Inflammatory macrophage treated with lipopolysaccharide for 1 hour (primary cell): ENCODE measurements at places on chromosomes 3 and 15.
A peak's percentile ranks its signal among the peaks of the same experiment; 100 is the strongest.

- no peak for DNase-seq
Observed at GRCh38 chr15:54556231-54556630, 578.0 kb downstream of the UNC13C start.

GRCh38 chr3:140470962-140471361, 206.9 kb upstream of the TRIM42 start:
- no peak for DNase-seq

- no peak for DNase-seq
Observed at GRCh38 chr3:24340966-24341365, 153.7 kb downstream of the THRB start.

DNA sequence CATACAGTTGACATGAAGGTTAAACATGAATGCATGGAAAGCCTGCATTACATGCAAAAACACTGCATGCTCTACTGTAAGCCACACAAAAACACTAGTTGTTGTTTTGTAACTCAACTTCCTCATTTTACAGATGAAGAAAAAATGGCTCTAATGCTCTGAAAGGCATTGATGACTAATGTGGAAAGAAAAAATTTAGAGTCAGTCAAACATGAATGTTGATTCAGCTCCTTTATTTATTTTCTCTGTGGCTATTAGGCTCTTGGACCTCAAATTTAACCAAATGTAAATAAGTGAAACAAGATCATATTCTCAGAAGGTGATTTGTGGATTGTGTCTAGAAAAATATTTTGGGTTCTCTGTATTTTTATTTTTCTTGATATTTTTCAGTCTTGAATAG, 336.7 kb upstream of the ZNF717 start:
- DNase-seq: peak; percentile 0

- DNase-seq: no peak
Observed at GRCh38 chr3:78003090-78003489, 963.2 kb downstream of the ROBO2 start.

DNA sequence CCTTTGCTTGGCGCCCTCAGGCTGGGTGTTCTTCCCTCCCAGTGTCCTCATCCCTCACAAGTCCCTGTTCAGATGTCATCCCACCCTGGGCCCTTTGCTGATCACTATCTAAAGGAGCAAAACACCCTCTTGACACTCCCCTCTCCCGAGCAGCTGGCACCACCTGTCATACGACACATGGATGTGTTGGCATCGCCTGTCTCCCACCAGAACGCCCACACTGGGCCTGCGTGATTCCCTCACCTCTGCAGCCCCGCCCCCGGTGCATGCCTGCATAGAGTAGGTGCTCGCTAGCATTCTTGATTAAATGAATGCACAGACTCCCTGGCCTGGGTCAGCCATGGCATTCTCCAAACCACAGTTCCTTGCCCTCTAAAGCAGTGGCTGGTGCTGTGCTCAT, 75.8 kb downstream of the DNAJB8 start:
- DNase-seq: no peak

GRCh38 chr3:184760337-184761074, 48.6 kb upstream of the MAGEF1 start:
- no peak for DNase-seq

DNA sequence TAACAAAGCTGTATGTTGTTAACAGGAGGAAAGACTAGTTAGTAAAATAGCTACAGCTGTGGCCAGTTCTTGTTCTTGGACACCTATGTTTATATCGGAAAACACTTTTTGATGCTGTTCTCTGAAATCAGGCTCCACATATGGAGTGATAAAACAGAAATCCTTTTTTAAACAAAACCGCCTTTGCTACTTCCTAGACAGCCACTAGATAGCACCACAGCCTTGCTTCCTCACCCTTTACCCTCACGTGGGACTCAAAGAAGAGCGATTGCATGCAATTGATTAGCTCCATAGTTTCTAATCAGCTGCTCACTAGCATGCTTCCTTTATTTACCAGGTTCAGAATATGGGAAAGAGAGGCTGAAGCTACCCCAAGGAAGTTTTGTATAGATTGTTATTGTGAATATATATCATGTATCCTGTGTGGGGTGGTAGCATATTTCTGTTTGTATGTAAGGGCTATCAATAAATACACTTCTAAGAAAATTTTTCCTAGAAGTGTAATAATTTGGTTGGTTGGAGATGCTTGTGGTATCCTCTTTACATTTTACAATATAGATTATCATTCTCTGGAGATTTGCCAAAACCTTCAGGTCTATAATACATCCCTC, 4.3 kb upstream of the MTFMT start:
- peak; percentile 48 for DNase-seq

DNA sequence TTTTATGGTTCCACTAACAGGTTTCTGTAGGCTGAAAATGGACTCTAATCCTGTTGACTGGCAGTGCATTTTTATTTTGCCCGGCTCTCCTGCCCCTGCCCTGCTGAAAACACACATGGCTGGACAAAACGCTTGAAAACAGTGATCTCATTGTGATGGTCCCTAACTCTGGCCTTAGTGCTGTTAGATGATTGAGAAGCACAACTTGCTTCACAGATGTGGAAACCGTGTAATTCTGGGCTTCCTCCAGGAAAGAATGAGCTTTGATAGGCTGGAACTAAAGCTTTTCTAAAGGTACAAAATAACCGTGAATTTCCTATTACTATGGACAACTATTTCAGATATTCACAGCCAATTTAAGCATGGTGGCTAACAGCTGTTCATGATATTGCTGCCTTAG, 121.4 kb downstream of the VGLL3 start:
- no peak for DNase-seq

DNA sequence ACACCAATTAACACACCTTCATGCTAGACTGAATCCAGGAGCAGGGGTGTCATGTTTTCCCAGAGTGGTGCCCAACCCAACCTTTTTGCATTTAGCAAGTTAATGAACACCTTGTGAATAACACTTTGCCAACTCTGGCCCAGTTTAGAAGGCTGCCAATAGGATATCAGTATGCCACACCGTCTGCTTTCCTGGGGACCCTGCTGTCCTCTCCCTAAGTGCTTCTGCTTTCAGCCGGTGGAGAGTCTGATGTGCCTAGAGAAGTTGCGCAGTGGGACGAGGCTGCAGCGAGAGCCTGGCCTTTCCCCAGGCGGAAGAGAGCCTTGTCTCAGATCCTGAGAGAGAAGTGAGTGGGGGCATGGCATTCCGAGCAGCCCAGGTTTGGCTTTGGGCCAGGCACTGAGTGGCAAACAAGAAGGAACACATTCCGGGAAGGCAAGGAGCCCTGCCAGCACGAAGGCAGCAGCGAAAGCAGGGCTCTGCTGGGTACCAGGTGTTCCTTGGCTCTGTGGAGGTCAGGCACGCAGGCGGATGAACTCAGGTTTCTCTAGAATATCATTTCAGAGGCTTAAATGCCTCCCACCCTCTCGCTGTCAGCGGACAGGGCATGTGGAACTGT, 36.9 kb downstream of the SENP8 start:
- peak; percentile 25 for DNase-seq

GRCh38 chr3:147034359-147034758, 372.0 kb downstream of the ZIC4 start:
- no peak for DNase-seq

DNA sequence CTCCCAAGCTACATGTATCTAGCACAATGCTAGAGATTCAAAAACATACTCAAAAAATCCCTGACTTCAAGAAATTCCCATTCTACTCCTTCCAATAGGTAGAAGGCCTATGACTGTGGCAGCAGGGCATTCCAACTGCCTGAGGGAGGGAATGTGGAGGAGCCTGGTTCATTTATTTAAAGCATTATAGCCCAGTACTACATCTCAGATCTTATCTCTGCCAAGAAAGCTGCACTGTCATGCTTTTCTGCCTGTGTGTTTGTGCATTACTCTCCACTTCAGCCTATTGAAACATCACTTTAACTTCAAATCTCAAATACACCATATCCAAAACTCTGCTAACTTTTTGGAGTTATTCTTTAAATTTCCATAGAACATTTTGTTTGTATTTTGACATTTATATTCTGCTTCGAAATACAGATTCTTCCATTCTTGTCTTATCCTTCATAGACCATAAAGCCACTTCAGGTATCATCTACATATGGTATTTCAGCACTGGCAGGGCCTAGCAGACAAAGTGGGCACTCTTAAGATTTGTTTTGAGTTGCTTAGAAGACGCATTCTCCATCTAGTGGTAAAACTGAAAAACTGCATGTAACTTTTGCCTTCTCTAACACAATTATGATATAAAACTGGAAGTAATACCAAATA, 59.1 kb upstream of the NEDD4 start:
- DNase-seq: peak; percentile 38

GRCh38 chr3:64408770-64409169, 183.5 kb upstream of the PRICKLE2 start:
- DNase-seq: no peak

DNA sequence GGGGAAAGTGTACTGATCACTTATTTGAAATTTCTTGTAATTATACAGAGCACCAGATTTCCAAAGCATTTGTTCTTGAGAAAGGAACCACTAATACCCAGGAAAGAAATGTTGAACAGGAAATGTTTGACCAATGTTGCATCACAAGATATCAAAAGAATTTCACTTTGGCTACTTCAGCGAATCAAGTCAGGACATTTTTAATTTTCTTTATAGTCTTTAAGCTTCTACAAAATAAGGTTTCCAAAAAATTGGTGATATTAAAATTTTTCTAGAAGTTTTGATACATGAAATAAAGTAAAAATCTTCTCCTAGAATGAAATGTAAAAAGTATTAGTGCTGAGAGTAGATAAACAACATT, 421.9 kb downstream of the MECOM start:
- no peak for DNase-seq

DNA sequence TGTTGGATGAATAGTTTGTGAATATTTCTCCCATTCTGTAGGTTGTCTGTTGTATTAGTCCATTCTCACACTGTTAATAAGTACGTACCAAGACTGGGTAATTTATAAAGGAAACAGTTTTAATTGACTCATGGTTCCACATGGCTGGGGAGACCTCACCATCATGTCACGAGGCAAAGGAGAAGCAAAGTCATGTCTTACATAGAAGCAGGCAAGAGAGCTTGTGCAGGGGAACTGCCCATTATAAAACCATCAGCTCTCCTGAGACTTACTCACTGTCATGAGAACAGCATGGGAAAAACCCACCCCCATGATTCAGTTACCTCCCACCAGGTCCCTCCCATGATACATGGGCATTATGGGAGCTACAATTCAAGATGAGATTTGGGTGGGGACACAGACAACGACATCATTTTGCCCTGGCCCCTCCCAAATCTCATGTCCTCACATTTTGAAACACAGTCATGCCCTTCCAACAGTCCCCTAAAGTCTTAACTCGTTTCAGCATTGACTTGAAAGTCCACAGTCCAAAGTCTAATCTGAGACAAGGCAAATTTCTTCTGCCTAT, 133.2 kb downstream of the LMLN start:
- DNase-seq: peak; percentile 77

- no peak for DNase-seq
Observed at GRCh38 chr3:123449997-123450604, 1.2 kb upstream of the ADCY5 start.

- DNase-seq: no peak
Observed at GRCh38 chr15:82875411-82876003, 66.1 kb downstream of the WHAMM start.

DNA sequence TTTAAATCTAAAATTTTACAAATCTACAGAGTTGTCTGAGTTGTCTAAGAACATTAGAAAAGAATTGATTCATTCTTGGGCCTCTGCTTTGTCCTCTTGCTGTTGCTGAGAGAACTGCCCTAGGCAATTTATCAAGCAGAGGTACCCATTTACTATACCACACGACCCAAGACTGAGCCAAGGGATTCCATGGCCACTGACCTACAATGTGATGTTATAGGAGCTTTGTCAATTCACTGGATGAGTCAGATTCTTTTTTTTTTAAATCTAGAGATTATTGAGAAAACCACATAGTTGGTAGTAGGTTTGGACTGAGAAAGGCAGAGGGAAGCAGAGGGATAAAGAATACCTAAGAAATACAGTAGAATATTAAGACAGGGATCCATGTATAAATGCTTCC, 55.3 kb downstream of the TRAT1 start:
- no peak for DNase-seq

- DNase-seq: no peak
Observed at GRCh38 chr3:1726741-1727140, 371.9 kb upstream of the CNTN4 start.

- no peak for DNase-seq
Observed at GRCh38 chr15:50049871-50050270, 69.2 kb downstream of the ATP8B4 start.

DNA sequence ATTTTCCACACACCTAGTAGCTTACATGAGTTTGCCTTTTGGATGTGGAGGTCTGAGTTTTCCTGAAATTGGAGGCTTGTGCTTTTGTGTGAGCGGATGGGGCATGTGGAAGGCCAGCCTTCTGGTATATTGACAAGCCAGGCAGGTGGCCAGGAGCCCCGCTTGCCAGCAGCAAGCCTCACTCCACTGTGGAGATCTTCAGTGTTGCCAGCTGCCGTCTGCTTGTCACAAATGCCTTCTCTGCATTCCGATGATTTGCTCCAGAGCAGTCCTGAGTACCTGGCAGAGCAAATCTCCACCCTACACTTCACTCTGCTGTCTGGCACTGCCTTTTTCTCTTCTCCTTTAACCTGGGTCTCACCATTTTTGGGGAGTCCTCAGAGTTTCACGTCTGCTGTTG, 29.1 kb upstream of the CHST2 start:
- DNase-seq: no peak

DNA sequence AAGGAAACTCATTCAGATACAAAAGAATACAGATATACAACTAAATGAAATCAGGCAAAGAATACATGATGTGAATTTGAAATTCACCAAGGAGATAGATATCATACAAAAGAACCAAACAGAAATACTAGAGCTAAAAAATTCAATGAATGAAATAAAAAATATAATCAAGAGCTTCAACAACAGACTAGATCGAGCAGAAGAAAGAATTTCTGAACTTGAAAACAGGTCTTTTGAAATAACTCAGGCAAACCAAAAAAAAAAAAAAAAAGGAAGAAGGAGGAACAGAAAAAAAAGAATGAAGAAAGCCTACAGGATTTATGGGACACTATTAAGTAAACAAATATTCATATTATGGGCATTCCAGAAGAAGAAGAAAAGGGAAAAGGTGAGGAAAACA, 137.8 kb downstream of the DMXL2 start:
- no peak for DNase-seq

- DNase-seq: no peak
Observed at GRCh38 chr15:71125831-71126450, 10.7 kb downstream of the THSD4 start.

GRCh38 chr3:141050576-141051442, at the start of gene SPSB4:
Gene SPSB4 (plus strand): TSS chr3:141051347. CDS start chr3:141066105, 14,758 bp downstream.
- peak; percentile 14 for DNase-seq

DNA sequence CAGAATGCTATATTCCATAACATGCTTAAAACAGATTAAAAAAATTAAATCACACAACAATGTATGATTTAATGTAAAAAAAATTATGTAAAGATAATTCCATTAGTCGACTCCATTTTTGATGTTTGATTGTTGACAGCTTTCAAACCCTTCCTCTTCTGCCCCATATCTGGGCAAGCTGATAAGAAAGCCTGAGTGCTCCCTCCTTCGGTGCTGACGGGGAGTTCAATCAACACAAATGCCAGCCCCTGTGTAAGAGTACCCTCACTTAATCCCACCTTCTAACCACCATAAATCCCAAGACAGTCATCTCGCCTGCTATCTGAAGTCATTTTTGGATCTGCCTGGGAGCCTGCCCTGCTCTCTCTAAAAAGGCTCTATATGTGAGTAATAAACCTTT, 59.8 kb upstream of the IP6K2 start:
- DNase-seq: no peak

- no peak for DNase-seq
Observed at GRCh38 chr3:107272471-107272870, 104.8 kb upstream of the CCDC54 start.
